Stimulated activated naive CD4-positive, alpha-beta T cell treated with Interleukin-2 at 50 U/mL for 16 hours (primary cell): ENCODE measurements at places on chromosomes 5 and 9.

DNA sequence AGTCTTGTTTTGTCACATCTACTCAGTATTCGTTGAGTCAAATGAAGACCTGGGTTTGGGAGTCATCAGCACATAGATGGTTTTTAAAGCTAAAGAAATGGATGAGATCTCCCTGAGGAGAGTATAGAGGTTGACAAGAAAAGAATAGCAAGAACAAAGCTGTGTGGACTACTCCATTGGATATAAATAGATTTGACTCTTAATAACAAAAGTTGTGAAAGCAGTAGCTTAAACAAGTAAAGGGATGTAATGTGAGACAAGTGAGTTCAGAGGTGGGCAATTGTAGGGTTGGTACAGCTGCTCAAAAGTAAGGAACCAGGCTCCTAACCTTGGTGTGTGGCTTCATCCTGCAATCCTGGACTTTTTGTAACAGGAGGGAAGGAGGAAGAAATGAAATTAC lies 49.3 kb downstream of the CSNK1G3 start:
- DNase-seq, result no peak

DNA sequence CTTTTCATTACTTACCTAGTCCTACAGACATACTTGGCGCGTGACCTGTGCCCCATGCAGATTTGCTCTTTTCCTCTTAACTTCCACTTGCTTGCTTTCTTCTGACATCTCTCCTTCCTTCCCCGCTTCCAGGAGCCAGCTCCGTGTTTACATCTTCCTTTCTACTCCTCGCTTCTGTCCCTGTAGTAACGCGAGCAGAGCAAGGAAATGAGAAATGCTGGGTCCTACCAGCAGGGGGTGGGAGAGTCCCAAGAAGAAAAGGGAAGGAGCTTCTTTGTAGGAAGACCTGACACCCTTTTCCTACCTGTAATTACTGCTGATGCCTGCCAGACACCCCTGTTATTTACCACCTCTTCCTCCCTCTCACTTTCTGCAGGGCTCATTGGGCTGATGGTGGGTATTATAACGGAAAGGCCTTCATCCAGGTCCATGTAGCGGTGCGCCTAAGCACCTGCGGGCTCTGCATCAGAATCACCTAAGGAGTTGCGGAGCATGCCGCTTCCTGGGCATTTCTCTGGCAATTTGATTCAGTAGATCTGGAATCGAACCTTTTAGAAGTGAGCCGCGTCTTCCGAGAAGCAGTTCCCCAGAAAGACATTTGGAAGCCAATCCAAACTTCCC lies 1260.8 kb upstream of the WWC1 start:
- no peak for DNase-seq

DNA sequence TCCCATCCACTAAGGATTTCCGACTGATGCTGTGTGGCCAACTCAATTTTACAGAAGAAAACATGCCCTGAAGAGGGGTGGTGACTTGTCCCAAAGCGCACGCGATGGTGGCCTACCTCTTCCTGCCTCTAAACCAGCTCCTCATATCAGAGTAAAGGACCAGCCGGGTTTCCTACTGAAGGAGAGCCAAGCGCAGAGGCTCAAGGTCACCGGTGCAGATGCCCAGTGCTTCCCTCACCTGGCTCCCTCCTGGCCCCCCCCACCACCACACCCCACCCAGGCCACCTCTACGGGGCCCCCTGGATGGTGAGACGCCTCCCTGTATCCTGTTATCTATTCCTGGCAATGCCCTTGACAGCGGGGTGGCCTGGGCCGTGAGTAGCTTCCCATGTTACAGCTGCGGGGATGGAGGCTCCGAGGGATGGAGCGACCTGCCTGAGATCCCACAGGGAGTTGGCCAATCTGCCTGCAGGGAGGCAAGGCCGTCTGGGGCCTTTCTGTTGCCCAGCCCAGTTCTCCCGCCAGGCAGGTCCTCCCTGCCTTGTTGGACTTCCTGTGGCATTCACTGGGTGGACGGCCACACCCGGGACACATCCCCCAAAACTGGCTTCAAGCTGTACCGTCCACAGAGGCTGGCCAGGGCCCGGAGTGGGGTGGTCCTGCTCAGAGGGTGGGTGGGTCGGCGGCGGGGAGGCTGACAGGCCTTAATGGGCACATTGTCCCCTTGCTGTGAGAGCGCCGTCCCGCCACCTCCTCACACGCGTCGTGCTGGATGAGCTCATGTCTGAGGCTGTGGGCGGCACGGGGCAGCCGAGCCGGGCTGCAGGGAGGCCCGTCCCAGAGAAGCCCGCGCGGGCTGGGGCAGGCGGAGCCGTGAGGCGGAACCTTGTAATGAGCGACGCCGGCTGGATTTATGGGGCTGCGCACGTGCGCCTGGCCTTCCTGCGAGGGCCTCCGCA lies 72.5 kb downstream of the MACROH2A1 start:
- no peak for DNase-seq

DNA sequence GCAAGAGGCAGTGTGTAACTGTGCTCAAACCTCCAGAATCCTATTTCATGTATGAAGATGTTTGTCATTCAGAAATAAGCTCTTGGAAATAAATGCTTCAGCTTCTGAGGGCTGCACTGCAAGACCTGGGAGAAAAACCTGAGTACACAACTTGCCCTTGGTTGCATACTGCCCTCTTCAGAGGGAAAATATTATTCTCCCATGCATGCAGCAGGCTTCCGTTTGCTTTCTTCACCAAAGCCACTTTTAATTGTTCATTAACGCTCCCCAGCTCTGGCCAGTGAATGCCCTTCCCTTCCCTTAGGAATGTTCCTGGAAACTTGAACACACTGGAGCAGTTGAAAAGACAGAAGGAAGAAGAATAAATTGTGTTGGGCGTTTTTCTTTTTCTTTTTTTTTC lies 2.5 kb upstream of the WHRN start:
- no peak for DNase-seq

DNA sequence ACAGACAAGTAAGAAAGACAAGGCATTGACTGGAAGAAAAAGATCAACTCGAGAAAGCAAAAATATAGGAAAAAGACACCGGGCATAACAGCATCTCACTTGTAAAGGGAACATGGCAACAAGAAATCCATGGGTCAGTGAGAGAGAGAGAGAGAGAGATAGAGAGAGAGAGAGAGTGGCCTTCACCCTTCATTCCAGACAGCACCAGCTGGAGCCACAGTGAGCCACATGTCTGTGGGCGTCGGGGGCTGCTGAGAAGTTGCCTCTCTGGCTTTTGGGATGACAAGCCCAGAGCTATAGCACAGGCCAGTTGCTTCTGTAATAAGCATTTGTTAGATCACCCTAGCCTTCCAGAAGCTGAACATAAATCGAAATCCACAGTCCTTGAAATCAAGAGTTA lies 20.3 kb upstream of the ENC1 start:
- DNase-seq, result no peak

GRCh38 chr5:72673623-72674022 lies 142.8 kb upstream of the TNPO1 start:
- DNase-seq, result no peak

DNA sequence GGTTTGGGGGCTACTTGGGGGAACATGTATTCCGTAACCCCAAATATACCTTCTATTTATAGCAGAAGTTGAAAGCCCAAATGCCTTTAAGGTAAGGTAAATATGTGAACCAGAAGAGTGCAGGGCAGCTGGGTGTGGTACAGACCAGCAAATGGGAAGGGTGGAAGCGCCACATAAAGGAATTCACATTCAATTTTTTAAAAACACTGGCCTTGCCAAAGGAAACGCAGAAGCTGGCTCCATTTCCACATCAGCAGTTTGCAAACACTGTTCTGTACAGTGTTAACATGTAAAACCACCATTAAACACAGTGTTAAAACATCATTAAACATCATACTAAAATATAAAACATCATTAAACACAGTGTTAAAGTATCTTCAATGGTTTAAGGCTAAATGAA lies 3.5 kb upstream of the BHMT start:
- DNase-seq, result no peak

GRCh38 chr9:136963751-136964150 lies 11.7 kb downstream of the LCN12 start:
- DNase-seq, result no peak

- DNase-seq, result no peak
Observed at GRCh38 chr5:146647656-146648199, 131.7 kb upstream of the GPR151 start.

- DNase-seq, result no peak
Observed at GRCh38 chr5:36879274-36880033, 2.9 kb downstream of the NIPBL start.

DNA sequence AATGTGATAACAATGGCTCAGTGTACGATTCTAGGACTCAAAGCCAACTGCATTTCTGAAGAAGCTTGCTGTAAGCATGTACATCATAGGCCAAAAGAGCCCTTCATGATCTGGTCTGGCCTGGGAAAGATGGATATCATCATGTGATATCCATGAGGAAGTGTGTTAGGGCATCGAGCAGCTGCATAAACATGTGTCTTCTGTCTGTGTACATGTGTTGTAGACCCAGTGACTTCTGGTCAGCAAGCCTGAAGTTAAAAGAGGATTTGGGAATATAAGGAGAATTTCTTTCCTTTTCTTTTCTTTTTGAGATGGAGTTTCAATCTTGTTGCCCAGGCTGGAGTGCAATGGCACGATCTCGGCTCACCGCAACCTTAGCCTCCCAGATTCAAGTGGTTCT lies 15.5 kb upstream of the NAA35 start:
- no peak for DNase-seq

DNA sequence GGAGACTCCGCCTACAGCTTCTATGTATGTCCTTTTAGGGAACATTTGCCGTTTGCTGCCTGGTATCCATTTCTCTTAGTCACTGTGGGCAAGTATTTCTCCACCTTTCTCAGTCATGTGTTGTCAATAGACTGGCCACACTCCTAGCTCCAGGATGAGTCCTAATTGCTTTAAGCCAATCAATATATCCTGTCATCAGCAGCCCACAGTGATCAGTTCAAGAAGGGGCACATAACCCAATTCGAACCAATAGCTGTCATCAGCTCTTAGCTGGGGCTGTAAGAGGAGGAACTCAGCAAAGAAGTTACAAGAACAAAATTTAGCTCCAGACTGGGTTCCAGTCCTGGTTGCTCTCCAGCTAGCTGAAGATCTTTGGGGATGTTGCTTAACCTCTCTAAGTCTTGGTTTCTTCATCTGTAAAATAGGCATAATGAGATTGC lies 70.7 kb upstream of the MAN2A1 start:
- DNase-seq, result no peak

GRCh38 chr9:3419893-3420292 lies 105.9 kb downstream of the RFX3 start:
- no peak for DNase-seq

- no peak for DNase-seq
Observed at GRCh38 chr9:78577156-78577906, 280.4 kb downstream of the PSAT1 start.

GRCh38 chr5:107654827-107655226 lies 15.9 kb downstream of the EFNA5 start:
- DNase-seq, result no peak

- no peak for DNase-seq
Observed at GRCh38 chr5:133193794-133194193, 142.0 kb downstream of the HSPA4 start.

- DNase-seq, result no peak
Observed at GRCh38 chr5:33400675-33401074, 40.1 kb upstream of the TARS1 start.

DNA sequence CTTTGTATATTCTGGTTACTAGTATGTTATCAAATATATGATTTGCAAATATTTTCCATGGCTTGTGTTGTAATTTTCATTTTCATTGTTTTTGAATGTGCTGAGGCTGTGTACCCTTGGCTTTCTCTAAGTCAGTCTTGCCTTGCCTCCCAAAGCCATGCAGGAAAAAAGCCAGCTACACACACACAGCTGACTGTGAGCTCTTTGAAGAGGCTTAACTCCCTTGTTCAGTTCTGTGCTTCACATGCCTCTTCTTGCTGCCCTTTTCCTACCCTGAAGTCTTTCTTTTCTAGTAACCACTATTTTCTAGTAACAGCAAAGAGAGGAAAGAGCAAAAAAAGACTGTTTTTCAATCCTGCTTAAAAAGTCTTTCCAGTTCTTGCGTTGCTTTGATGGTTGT lies 53.9 kb downstream of the KCNN2 start:
- DNase-seq, result no peak

DNA sequence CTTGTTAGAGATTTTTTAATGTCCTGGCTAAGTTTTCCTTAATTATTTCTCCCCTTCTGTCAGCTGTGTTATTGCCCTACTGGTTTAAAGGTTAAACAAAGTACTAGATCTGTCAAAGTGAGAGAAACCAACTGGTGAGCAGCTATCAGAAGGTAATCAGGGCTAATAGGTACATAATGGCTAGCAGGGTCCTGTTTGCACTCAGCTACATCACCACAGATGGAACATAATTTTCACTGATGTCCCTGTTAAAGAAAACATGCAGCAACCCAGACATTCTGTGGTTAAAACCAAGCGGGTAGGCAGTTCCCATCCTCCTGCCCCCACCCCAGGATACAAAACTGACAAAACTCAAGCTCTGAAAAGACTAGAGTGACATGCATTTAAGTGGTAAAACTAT lies 473.9 kb downstream of the NR2F1-AS1 start:
- no peak for DNase-seq

- DNase-seq, result no peak
Observed at GRCh38 chr5:73222173-73222572, 49.2 kb downstream of the TMEM174 start.

DNA sequence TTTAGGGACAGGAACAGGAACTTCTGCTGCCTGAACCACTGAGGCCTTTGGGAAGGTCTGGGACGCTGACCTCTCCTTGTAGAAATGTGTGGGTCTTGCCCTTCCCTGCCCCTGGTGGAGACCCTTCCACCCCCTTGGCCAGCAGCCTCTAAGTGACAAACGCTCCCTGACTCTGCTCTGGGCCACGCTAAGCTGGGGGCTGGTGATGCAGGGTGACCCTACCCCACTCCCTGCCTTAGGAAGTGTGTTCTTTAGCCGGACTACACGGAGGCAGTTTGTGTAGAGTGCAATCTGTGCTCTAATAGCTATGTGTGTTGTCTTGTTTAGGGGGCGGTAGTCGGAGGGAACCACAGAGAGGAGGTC lies 123.0 kb downstream of the COL23A1 start:
- no peak for DNase-seq

DNA sequence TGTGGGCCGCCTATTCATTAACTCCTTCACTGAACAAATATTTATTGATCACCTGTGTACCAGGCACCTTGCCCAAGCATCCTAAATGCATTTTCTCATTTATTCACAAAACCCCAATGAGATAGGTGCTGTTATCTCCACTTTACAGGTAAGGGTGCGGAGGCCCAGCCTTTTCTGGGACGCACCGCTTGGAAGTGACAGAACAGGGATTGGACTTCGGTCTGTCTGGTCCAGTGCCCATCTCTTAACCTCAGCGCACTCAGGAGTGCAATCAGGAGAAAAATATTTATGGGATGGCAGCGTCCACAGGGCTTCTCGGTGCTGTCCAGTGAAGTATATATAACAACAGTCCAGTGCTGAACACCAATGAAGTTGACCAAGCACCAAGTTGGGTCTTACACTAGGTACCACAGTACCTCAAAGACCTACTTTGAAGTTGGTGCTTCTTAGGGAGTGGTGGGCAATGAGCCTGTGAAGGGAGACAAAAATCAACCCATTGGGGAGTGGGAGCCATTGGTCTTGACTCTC lies 18.9 kb upstream of the GARNL3 start:
- DNase-seq, result no peak

- no peak for DNase-seq
Observed at GRCh38 chr9:105901514-105902109, 207.3 kb downstream of the TMEM38B start.

- no peak for DNase-seq
Observed at GRCh38 chr5:180495991-180496741, 2.0 kb downstream of the CNOT6 start.

- no peak for DNase-seq
Observed at GRCh38 chr9:109444771-109445320, 53.3 kb downstream of the PTPN3 start.

- no peak for DNase-seq
Observed at GRCh38 chr5:307306-307705, 14.2 kb upstream of the AHRR start.
